ENCODE measurements at places on chromosomes 2 and 18.

- DNase-seq, result no peak
These were observed 276.6 kb upstream of the PXDN start for GRCh38 chr2:2020897-2021296.

DNA sequence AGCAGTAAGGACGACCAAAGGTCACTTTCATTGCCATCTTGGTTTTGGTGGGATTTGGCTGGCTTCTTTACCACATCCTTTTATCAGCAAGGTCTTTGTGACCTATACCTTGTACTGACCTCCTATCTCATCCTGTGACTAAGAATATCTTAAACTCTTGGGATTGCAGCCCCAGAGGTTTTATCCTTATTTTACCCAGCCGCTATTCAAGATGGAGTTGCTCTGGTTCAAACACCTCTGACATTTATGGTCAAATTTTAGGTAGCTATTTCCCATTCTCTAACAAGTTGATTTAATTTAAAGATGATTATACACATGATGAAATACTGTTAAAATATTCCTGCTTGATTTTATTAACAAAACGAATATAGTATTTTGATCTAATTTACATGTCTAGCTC lies 326.1 kb downstream of the ARHGAP15 start:
- DNase-seq, result no peak

DNA sequence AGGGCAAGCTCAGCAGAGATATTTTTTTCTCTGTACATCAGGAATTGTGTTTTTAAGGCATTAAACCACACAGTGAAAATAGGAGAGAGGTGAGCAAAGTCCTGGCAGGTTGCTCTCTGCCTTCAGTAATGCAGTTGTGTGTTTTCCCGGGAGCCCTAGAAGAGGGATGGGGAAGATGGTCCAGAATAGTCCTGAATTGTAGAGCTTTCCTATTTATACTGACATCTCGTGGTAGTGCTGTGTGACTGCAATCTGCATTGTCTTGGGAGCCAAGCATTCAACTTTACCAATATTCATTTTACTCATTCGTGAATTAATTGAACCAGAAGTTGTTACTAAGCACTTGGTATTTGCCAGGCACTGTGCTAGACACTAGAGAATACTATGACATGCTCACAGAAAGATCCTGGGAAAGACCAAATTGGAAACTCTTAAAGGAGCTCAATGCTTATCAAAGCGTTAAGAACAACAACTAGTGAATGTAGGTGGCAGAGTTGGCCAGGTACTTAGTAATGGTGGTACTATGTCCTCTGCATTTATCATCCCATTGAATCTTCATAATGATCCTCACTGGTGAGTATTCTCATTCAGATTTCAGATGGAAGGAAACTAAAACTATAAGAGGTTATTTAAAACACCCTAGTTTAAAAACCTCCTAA lies 214.6 kb downstream of the TRIB2 start:
- DNase-seq, result no peak

DNA sequence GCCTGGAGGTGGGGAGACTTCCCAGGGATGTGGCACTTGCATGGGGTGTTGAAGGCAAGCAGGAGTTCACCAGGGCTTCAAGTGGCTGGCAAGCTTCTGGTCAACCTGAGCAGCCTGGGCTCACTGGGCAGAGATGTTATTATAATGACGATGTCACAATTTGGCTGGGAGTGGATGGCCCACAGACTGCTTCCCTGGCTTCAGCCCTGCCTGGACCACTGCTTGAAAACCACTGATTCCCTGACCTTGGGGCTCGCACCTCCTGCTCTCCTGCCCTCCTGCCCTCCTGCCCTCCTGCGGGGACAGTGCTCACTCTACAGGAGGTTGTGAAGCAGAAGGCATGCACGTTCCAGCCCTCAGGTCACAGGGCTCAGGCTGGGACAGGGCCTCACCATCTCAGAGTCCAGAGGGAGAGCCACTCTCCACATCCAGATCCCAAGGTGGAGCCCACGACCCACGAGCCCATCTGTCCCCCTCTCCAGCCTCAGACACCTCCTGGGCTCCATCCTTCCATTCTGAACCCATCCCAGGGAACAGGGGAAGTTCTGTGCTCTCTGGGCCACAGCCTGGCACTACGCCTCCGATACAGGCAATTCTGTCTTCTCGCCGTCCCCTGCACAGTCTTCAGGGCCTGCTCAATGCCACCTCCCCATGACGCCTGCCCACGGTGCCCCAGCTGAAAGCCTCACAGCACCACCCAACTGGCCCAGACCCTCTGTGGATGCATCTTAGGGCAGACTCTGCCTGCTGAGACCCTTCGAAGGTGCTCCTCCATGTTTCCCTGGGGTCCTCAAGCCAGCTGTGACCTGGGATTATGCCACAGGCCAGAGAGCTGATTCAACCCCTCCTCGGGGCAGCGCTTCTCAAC lies 241.6 kb upstream of the RAB6C start:
- no peak for DNase-seq

DNA sequence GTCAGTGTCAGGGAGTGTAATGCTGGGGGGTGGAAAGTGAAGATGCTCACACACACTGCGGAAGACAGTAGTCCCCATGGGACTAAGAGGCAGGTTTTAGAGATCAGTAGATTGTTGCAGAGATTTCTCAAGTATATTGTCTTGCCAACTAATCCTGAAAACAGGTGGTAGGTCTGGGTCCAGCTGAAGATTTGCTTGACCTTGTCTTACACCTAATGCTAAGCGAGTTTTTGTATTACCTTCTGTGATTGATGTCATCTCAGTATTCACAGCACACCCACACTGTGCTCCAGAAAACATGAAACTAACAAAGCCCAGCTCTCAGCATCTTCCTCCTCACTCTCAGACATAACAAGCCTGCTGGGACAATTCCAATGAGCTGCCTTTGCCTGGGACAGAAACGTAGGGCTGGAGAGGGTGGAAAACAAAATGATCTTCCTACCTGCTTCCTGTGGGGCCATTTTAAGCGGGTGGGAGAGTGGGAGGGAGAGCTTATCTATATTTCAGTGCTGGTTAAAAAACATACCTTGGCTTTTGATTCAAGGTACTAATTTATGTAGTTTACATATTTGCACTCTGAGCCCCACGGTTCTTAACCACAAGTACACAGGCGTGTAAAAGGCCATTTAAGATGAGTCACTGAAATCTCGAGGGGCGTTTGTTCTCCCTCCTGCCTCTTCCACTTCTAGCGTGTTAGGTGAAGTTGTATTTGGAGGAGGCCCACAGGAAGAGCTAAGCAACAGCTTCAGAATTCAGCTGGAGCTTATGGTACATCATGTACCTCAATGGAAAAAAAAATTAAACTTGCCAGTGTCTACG lies 23.1 kb upstream of the RBMS1 start:
- DNase-seq, result no peak

DNA sequence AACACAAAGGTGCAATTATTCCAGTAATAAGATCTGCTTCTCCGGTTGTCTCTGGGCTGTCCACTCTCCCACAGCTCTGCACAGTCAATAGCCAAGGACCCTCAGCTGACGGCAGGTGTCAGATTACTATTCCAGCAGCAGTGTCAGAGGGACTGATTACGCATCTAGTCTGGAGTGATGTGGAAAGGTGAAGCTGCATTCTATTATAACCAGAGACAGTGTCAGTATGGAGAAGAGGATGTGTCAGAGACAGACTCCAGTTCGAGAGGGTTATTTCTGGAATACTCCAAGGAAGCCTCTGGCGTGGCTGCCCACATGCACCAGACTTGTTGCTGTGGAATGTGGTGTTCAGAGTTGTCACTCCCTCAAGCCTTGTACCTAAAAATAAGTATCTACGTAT lies 163.6 kb upstream of the TMEM200C start:
- DNase-seq, result no peak

DNA sequence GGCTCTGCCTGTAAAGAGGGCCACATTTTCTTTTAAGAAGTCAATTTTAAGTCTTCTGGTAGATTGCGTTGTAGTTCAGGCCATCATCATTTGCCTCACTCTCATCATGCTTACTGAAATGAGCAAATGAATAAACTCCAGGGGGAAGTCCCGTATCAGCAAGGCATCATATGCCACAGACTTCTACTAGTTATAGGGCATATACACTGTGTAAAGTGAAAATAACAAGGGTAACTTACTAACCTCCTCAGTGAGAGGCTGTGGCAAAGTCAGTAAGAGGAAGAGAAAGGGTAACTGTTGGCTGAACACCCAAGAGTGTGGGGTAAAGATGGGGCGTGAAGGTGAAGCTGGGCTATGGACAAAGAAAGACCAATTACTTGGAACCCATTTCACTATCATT lies 456.2 kb downstream of the SPAG16 start:
- no peak for DNase-seq

- DNase-seq, result no peak
These were observed 98.5 kb downstream of the DSEL start for GRCh38 chr18:67417864-67418523.

DNA sequence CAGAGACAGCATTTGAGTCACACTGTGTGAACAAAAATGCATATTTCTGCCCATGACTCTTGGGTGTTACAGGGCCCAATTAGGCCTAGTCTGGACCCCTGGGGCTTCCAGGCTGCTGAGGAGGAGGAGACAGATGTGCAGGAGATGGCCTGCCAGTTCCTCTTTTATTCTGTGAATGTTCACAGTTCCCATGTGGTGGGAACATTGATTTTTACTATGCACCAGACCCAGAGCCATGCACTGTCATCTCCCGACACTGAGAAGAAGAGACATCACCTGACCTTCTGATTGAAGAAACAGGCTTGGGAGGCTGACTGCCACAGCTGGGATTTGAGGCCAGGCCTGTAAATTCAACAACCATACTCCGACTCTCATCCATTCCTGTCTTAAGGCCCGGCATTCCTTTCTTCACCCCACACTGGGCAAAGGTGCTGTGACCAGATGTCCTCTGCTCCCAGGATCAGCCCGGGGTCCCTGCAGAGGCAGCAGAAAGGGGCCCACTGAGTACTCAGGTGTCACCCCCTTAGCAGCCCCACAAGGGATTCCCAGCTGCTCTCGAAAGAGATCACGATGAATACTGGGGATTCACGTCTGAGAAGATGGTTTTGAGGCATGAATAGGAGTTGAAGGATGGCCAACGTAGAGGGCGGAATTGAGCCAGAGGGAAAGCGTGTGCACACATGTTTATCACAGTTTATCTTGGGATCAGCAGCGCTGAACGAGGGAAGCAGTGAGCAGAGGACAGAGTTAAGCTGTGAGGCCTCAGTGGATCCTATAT lies 3.6 kb upstream of the TFCP2L1 start:
- no peak for DNase-seq

DNA sequence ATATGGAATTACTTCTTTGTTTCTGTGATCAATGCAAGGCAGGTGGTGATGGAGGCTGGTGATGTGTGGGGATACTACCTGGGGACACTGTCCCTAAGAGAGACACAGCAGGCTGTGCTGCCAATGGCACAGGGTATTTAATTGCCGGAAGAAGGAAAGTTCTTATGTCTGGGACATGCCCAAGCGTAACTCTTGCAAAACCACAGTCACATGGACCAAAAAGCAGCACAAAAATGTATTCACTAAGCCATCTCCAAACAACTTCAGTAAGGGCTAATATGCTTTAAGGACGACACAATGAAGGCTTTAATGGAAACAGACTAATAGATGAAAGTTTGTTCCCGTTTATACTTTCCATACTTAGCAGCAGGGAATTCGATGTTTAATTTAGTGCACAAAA lies 49.7 kb upstream of the AP1S3 start:
- no peak for DNase-seq

DNA sequence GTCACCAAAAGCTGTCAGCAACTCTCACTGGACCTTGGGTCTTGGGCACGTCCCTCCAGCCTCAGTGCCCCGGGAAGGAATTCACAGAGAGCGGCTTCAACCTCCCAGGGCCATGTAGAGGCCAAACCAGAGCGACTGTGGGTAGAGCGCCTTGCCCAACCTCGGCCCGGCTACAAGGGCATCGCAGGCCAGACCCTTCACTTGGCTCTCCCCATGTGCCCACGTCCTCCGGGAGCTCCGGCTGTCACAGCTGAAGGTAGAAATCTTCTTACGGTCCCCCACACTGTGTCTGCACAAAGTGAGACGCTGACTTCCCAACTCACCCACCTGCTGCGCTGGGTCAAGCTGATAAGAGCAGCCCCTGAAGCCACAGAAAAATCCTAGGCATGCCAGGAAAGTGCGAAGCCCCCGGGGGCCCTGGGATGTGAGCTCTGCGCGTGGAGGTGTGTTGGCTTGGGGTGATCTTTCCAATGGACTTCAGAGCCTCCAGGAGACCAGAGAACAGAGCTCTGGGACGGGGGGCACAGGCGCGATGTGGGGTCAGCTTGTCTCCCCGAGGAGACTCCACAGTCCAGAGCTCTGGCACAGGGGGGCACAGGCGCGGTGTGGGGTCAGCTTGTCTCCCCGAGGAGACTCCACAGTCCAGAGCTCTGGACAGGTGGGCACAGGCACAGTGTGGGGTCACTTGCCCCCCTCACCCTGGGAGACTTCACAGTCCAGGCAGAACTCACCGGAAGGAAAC lies 105.5 kb downstream of the RTP5 start:
- no peak for DNase-seq

All from NCI-H1930 (cell line).